Amniotic epithelial cell (primary cell): ENCODE measurements at places on chromosomes 2 and 18.

DNA sequence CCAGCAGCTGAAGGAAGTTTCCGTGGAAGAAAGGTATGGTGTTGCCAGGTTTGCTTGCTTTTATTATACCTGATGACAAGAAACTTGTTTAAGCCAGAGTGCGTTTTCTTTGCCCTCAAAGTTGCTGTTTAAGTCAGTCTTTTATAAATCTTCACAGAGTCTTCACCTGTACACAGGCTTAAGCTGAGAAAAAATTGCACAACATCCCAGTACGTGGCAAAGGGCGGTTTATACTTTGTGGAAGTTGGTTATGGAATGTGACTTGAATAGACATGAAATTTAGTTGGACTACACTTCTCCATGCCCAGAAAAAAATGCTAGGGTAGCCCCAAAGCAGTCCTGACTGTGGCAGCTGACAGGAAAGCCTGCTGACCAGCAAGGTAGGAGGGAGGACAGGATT lies 121.5 kb downstream of the RTN4 start:
- no peak for DNase-seq

DNA sequence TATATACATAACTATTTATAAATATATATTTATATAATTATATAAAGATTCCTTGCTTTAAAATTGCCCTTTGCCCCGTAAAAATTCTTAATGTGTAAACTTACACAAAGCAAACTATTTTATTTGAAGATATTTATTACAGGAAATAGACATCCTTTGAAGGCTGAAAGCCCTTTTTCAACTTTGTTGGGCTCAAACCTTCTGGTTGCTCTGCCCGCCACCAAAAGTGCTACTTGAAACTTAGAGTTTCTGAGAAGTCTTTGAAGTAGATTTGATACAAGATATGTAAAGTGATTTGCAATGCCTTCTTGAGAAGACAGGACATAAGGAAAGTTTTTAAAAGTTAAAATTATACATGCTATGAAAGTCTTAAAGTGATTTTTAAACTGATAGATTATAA lies 36.6 kb upstream of the METAP1D start:
- no peak for DNase-seq

DNA sequence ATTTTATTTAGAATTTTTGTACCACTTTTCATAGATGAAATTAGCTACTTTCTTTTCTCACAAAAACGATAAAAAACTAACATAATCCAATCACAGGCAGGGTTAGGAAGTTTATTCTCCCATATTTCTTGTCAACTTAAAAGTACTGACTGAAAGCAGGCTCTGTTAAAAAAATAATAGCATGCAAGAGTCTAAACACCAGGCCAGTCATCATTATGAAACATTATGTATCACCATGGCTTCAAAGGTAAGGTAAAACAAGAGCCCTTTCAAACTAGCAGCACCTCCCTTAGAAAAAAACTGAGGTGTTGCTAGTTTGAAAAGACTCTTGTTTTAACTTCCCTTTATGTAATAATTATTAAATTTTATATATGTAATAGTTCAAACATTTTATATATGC lies 848.0 kb downstream of the RNF144A start:
- no peak for DNase-seq

GRCh38 chr2:118124288-118124891 lies 36.1 kb downstream of the INSIG2 start:
- no peak for DNase-seq

DNA sequence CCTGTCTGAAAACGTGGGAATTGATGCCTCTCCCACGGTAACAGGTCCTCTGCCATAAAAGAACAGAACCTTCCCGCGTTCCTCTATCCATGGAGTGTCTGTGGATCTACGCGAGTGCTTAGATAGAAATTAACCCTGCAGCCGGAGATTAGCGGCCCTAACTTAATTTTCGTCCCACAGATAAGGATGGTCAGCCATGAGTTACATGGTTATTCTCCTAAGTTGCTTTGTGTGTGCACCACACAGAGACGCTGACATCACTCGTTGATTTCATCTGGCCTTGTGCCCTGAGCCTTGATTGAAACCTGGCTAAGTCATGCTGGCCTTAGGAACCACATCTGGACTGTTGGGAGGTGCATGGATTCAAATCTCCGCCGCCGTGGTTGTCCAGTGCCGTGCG lies 132.1 kb downstream of the GBX2 start:
- DNase-seq: no peak

DNA sequence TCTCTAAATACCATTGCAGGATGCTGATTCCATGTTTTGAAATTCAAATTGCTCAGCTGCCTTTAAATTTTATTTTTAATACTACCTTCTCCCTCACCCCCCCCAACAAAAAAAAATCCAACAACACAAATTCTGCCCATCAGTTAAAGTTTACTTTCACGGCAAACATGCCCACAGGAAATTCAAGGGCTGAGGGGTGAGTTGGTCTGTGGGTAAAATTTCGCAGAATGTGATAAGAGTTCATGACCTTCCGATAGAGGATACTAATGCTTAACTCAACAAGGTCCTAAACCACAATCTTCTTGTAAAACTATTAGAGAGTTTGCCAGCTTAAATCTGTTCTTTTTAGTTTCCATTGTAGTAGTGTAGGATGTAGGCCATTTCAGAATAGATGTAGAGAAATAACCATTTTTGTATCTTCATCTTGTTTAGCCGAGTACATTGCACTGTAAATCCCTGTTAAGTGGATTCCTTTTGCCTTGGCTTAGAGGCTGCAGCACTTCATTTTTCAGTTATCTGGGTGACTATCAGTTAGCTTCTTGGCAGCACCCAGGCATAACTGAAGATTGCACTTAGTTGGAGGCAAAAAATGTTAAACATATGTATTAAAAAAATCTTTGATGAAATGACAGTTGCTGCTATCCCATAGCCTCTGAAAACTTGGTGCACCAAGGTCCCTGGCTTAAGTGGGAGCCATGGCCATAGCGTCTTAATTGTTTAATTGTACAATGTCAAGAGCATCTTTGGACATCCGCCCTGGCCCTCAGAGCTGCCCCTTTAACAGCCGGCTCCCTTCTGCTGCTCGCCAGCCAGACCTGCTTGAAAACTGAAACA lies 232.3 kb downstream of the HAUS1 start:
- no peak for DNase-seq

DNA sequence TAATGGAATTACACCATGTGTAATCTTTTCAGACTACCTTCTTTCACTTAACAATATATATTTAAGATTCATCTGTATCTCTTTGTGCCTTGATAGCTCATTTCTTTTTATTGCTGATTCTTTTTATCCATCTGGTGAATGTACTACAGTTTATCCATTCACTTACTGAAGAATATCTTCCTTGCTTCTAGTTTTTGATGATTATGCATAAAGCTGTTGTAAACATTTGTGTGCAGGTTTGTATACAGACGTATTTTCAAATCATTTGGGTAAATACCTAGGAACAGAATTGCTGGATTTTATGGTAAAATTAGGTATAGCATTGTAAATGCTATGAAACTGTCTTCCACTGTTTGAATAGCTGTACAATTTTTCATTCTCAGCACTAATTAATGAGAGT lies 592.6 kb upstream of the HS6ST1 start:
- DNase-seq: no peak

DNA sequence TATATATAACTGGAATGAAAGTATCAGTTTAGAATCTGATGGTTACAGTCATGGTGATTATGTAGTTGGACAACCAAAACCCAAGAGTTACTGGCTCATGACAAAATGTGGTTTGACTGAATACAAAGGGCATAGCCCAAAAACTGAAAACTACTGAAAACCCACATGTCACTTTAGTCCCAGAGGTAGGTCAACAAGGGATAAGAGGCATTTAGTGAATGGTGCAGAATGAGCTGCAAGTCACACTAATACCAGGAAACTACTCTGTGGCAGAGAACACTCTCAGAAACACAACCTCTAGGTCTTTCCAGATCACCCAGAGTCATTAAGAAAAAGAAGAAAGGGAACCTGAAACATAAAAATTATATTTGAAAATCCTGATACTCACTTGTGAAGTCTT lies 154.5 kb downstream of the AGPS start:
- DNase-seq: no peak

GRCh38 chr18:55314615-55315237 lies 273.3 kb downstream of the TCF4 start:
- no peak for DNase-seq

DNA sequence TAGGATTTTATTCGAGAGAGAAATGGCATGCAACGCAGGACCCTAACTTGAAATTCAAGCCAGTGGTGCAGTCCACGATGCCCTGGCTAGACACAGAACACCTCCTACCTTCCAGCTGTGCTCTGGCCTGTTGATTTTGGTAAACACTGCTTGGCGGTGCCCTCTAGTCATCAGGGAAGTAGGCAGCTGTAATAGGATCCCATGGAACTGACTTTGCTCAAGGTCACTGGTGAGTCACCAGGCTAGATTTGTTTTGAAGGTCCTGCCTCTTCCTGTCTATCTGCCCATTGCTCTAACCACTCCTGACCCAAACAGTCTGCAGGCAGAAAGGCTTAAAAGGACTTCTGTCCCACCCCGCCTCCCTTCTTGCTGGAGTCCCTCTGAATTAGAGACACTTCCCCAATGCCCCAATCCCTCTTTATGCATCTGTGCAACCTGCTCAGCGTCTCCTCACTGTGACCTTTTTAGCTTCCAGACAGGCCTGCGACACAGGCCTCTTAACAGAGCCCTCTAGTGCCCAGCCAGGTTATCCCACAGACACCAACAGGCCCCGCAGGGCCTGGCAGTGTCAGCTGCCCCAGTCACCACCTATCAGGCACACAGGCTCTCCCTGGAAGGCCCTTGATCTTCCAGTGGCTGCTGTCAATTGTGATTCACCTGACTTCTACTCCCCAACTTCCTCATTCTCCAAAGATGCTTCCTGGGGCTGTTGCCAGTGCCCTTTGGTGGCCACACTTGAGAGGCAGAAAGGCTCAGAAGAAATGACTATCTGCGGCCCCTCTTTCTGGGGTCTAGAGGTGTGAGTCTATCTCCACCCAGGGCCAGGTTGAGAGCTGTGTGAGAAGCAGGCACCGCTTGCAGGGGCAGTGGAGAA lies 5.2 kb downstream of the TMEM127 start:
- peak; percentile 94 for DNase-seq

DNA sequence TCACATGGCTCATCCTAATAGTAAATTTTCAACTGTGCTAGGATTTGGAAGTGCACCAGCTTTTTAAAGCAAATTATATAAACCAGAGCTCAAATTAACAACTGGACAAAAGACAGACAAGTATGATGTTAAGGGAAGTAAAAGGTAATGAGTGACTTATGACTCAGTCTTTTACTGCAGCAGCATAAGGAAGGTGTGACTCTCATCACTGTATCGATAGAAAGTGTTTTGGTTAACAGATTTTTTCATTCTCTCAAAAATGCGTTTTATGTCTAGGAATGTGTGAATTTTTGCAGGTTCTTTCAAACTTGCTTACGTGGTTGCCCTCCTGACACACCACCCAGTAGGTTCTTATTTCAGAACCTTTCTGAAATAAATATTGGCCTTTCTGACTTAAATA lies 244.2 kb upstream of the BOD1L2 start:
- DNase-seq: no peak

GRCh38 chr2:65431421-65432226 lies 775 bp downstream of the SPRED2 start:
- peak; percentile 28 for DNase-seq

DNA sequence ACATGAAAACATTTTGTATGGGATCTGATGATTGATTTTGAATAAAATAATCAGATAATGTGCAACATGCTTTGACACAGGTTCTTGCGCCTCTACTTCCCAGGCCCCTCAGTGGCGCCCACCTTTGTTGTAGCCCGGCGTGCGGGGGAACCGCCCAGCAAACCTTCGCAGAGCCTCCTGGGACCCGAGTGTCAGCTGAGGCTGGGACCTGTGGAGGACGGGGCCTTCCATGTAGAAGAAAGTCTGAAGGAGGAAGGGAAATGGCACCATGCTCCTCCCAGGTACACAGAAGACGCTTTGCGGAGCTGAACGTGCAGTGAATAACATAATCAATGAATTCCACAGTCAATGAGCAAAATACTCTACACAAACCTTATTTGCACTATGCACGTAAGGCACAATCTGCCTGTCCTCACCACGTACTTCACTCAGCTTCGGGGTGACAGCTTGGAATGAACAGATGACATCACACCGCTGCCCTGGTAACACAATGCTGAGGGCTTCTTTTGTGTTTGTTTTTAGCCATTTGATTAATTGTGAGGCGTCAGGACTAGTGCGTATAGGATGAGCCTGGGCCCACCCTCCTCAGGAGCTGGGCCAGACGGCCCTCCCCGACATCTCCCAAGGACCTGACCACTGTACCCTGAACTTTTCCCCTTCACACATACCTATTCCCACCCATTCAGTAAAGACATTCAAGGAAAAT lies 78.1 kb downstream of the TWIST2 start:
- no peak for DNase-seq

- no peak for DNase-seq
Observed at GRCh38 chr2:157572725-157573124, 55.9 kb downstream of the ACVR1C start.

- no peak for DNase-seq
Observed at GRCh38 chr18:34697891-34698290, 12.2 kb upstream of the DTNA start.

- no peak for DNase-seq
Observed at GRCh38 chr2:21194858-21195271, 71.1 kb downstream of the TDRD15 start.

GRCh38 chr2:150517951-150518680 lies 30.6 kb upstream of the RND3 start:
- DNase-seq: peak; percentile 71
